Activated CD4-positive, alpha-beta memory T cell treated with anti-CD3 and anti-CD28 coated beads for 36 hours (primary cell): ENCODE measurements at places on chromosomes 3 and 15.

- DNase-seq, result no peak
These were observed 35.9 kb upstream of the DIPK2A start for GRCh38 chr3:143935678-143936077.

- peak; percentile 70 for DNase-seq
These were observed 23.1 kb downstream of the EPM2AIP1 start for GRCh38 chr3:36969540-36970432.

DNA sequence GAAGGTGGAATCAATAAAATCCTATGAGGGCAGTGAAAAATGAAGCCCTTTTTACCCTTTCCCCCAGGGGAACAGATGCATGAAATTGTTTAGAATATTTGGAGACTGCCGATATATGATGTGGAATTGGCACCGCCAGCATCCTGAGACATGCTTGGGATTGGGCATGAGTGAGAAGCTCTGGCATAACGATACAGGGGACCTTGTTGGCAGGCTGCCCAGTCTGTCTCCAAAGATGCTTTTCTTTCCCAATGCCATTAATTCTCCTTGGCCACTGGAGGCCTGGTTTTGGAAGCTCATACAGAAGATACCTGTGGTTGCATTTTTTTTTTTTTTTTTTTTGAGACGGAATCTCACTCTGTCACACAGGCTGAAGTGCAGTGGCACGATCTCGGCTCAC is 800.6 kb upstream of the LMCD1 start:
- DNase-seq, result no peak

- no peak for DNase-seq
These were observed 34.8 kb downstream of the PDHB start for GRCh38 chr3:58398669-58399333.

DNA sequence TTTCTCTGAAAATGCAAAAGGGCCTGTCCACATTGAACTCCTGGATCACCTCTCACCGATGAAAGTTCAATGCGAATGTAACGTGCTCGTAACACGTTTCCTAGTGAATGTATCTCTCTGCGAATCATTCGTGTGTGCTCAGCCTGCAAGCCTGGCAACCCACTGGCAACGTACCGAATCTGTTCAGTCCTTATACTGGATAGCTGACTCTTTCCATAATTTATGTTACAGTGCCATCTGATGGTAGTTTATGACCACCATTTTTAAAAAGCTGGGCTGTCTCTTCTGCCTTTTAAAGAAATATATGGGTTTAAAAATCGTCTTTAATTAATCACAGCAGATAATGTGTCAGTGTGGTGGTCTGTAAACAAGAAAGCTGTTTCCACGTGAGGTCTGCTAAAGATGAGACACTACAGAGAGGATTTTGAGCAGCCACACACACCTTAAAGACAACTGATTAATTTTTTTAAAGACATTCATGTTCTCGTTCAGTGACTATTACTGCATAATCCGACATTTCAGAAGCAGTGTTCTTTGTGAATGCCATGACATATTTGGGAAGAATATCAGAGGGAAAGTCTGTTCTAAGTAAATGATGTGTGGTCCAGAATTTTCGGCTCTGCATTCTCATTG is 69.4 kb upstream of the FOXP1 start:
- DNase-seq, result peak; percentile 50

- no peak for DNase-seq
These were observed 15.5 kb downstream of the GASK1A start for GRCh38 chr3:42994595-42994994.

GRCh38 chr15:34055868-34056595 is 17.0 kb upstream of the AVEN start:
- DNase-seq, result no peak

GRCh38 chr15:77557564-77557963 is 75.1 kb downstream of the LINGO1 start:
- DNase-seq, result no peak

- DNase-seq, result no peak
These were observed 68.0 kb downstream of the FBN1 start for GRCh38 chr15:48577469-48577868.

DNA sequence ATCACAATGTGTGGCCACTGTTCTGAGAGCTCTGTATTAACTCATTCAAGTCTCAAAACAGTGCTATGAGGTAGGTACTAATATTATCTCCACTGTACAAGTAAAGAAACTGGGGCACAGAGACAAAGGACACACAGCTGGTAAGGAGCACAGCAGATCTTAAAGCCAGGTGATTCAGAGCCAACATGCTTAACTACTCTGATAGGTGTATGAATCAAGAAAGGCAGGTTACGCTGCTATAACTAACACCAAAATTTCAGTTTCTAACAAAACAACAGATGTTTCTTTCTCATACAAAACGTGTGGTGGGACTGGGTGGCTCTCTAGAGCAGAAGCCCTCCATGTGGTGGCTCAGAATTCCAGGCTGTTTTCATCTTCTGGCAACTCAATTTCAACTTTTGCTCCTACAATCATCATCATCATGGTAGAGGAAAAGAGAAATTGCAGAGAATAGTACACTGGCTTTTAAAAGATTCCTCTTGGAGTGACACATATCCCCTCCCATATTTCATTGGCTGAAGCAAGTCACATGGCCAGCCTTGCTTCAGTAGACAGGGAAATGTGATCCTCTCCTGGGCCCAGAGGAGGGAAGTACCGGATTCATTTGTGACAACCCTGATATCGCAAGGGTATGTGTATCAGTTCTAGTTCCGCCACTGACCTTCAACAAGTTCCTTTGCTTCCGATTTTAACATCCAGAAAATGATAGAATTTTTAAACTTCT is 126.2 kb upstream of the PTX3 start:
- DNase-seq, result no peak

DNA sequence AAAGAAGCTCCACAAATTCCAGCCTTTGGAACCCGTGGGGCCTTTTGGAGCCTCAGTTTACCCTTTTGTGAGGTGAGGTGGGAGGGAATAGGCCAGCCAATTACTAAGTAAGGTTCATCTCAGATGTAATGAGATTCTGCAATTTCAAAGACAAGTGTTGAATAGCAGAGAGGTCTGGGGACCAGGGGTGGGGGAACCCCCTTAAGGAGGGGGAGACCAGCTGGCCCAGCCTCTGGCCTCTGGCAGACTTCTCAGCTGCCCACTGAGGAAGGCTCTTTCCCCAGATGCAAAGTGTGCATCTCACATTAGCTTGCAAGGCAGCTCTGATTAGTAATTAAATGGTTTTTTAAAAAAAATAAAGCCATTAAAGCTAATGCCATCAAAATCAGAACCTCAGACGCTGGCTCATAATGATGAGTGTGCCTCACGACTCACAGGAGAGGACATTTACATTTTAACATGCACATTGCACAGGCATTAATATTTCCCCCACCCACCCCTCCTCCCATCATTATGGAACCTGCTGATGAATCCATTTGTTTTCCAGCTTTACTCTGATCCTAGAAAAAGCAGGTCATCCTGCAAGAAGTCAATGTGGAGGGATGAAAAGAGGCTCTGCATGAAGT is 176.7 kb upstream of the TLE3 start:
- DNase-seq, result no peak

DNA sequence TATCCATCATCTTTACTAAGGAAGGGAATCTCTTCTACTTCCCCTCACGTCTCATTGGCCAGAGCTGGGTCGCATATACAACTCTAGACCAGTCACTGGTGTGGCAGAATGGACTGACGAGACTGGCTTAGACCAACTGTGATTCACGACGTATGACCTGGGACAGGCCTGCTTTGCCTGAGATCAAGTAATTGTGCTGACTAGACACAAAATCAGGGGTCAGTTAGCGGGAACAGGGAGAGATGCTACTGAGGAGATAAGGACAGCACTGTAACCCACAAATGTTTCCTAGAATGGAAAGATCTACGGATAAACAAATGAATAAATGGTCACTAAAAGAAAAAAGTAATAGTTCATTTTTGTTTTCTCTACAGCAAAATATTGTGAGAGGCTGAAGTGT is 308.3 kb downstream of the MAGI1 start:
- DNase-seq, result no peak
